ENCODE measurements at places on chromosomes 7 and 10.

GRCh38 chr10:5195727-5196374, 786 bp upstream of the AKR1C4 start:
- no peak for DNase-seq

- no peak for DNase-seq
These were observed 140.5 kb downstream of the CAMK1D start for GRCh38 chr10:12489806-12490205.

- DNase-seq = no peak
These were observed 37.0 kb downstream of the FAM171A1 start for GRCh38 chr10:15333909-15334649.

GRCh38 chr10:1132584-1132983, 76.4 kb downstream of the WDR37 start:
- no peak for DNase-seq

- DNase-seq = peak; percentile 39
These were observed 19.4 kb downstream of the C1GALT1 start for GRCh38 chr7:7201578-7202374.

DNA sequence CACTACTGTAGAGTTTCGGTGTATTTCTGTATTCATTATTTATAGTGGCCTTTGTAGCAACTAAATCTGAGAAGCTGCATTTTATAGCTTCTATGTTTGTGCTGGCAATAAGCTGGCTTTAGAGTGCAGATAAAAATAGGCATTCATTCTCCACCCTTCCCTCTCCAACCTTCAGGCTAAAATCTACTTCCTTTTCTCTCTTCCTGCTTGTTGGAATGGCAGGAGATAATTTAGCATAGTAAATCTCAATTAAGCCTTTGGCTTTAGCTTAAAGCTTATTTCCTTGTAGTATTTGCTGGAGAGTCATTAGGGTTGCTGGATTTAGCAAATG, 58.5 kb downstream of the CPVL start:
- no peak for DNase-seq

DNA sequence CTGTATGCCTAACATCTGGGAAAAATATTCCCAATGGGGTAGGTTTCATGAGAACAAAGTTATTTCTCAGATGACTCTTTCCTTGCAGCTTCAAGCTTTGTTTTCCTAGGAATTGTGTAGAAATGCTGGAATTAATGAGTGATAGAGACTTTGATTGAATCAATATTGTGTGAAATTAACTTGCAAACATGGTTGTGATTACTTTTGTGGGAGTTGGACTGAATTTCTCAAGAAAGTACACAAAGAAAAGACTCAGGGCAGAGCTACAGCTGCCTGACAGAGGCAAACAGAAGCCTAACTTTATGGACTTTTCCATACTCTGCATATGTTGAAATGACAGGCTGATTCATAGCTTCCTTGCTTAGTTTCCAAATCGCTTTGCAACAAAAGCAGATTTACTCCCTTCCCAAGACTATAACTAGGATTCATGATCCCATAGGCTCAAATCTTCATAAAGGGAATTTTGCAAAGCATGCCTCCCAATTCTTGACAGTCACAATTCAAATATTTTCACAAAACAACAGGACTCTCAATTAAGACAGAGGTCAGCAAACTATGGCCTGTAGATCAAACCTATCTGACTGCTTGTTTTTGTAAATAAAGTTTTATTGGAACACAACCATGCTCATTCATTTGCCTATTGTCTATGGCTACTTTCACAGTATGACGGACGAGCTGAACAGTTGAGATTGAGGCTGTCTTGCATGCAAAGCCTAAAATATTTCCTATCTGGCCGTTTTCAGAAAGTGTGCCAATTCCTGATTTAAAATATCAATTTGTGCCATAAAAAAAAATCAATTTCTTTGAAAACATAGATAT, 27.6 kb downstream of the NRP1 start:
- DNase-seq = no peak

GRCh38 chr7:95396136-95397032, at the start of gene PON3:
Gene PON3, minus strand, starts transcription at chr7:95396375. Its CDS starts 25 bp downstream, at chr7:95396350.
- DNase-seq = peak; percentile 14

DNA sequence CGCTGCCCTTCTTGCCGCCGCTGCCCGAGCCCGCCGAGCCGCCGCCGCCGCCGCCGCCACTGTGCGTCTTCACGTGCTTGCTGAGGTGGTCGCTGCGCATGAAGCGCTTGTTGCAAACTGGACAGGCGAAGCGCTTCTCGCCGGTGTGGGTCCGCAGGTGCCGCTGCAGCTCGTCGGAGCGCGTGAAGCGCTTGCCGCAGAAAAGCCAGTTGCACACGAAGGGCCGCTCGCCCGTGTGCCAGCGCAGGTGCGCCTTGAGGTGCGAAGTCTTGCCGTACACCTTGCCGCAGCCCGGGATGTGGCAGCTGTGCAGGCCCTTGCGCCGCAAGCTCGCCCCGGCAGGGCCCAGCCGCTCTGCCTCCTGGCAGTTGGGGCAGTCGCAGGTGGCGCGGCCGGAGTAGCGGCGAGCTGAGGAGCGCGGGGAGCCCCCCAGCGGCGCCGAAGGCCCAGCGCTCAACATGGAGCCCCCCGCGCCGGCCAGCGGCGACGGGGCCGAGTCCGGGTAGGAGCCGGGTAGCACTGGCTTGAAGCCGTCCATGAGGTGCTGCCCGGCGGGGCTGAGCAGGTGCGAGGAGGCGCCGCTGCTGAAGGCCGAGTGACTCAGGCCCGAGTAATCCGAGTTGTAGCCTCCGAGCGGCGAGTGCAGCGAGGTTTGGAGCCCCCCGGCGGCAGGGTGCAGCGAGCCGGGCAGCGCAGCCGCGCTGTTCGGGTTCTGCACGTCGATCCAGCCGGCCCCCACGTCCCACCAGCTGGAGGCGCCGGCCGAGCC, 2.1 kb downstream of the SP8 start:
- no peak for DNase-seq

All from activated CD4-positive, alpha-beta T cell treated with anti-CD3 and anti-CD28 coated beads, Interleukin-2, amount 50 U/mL, for 48 hours (primary cell).